ENCODE measurements at places on chromosomes 1 and 21. TPM values are rescaled to one million over a fixed set of nuclear protein-coding genes. Genes with fewer than 3 reads are reported as not detected.

Gene SLC6A9
- 5.1 TPM for total RNA-seq

Gene SYNJ1
- 12.4 TPM for total RNA-seq

Gene FCGR2B
- total RNA-seq, result 0.21 TPM

Gene BRDT
- 0.10 TPM for total RNA-seq

DNA sequence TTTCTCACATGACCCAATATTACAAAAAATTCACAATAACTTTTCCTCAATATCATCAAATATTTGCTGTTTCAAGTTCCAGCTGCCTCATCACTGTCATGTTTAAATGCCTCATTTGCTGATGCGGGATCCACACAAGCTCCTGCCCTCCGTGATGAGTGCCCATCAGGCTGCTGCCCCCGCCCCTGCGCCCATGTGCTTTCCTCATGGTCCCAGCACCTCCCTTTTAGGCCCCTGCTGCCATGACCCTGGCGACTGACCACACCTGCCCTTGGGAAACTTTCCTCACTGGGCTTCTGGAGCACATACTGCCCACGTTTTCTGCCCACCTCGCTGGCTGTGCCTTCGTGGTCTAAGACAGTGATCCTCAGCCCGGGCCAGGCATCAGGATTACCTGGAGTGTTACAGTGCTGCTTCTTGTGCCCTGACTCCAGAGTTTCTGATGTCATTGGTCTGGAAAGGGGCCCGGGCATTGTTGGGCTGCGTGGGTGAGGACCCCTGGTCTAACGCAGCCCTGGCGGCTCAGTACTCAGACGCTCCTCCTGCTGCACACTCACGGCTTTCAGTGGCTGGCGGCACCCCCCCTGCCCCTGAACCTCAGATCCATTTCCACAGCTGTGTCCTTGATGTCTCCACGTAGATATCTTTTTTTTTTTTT, 20.5 kb downstream of the PLEKHM2 start:
- no peak for DNase-seq

GRCh38 chr1:117347907-117348306, 19.3 kb upstream of the MAN1A2 start:
- no peak for DNase-seq

GRCh38 chr1:41533016-41533730, 48.7 kb upstream of the EDN2 start:
- no peak for DNase-seq

DNA sequence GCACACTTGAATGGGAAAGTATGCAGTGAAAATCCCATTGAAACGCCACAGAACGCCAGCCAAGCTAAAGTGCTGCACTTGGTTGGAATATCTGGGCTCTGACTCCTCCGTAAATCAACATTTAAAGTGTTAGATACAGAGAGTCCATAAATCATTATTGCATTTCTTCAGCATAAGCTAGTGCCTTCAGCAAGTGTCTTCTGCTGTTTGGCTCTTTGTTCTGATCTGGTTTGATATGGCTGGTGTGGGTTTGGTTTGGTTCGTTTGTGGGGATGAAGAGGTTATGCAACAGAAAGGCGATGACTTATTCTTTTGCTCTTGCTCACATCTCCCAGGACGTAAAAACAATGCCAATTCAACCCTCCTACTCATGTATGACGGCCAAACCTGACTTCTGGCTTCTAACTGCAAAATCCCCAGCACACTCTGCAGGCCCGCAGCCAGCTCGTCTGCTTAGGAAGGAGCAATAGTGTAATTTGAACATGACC, 121.8 kb upstream of the ERG start:
- DNase-seq, result no peak

GRCh38 chr1:25549273-25550154, 6.1 kb downstream of the LDLRAP1 start:
- peak; percentile 76 for DNase-seq

DNA sequence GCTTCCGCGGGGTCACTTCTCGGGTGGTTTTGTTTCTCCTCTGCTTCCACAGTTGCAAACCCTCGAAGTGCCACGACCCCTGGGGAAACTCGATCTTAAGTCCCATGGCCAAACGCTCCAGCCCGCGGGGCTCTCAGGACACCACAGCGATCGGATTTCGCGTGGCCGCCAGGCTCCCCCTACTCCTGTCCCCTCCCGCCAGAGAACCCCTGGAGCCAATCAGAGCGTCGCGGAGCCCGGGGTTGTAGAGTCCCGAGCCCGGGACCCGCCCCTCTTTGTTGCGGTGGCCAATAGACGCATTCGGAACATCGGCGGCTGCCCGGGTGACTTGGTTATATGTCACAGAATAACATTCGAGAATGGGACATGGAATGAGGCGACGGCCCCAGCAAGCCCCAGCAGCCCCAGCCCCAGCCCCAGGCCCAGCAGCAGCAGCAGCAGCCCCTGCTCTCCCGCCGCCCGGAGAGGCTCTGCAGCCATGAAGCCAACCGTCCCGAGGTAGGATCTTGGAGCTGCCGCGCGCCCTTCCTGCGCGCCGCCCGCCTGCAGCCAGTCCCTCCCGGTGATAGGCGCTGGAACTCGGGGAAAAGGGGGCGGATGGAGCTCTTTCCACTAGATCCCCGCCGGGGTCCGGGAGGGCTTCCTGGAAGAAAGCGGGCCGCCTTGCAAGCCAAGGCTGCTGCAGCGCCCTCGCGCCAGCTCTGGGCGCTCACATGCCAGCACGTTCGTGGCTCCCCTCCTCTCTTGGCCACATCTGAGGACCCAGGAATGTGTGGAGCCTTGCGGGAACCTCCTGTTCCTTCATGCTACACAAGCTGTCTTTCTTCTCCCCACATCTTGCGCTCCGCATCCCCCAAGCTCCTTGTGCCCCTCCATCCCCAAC, at the start of gene VASH2:
VASH2 (plus strand) TSS at position 299 of the 883 bp plus-strand sequence. CDS start 1,002 bp downstream, outside the sequence.
- no peak for DNase-seq

GRCh38 chr21:23374155-23374554, 2233.1 kb downstream of the MRPL39 start:
- no peak for DNase-seq

- DNase-seq, result no peak
Observed at GRCh38 chr1:150558761-150559655, 9.8 kb downstream of the ADAMTSL4 start.

GRCh38 chr1:230868736-230869385, 540 bp upstream of the C1orf198 start:
- DNase-seq, result peak; percentile 76

DNA sequence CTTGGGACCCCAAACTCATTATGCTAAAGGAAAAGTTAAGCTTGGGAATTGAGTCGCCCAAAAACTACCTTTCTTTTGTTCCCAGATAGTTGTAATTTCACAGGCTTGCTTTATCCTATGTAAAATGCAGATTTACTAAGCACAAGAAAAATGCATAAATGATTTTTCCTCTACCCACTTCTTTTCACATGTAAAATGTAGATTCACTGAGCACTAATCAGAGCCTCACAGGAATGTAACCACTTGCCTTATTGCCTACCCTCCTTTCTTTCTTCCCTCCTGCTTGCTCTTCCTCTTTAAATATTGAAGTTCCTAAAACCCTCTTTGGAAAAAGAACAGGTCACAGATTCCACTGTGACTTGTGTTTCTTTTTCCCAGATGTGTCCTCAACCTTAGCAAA, 18.3 kb downstream of the CAPN8 start:
- DNase-seq, result no peak

DNA sequence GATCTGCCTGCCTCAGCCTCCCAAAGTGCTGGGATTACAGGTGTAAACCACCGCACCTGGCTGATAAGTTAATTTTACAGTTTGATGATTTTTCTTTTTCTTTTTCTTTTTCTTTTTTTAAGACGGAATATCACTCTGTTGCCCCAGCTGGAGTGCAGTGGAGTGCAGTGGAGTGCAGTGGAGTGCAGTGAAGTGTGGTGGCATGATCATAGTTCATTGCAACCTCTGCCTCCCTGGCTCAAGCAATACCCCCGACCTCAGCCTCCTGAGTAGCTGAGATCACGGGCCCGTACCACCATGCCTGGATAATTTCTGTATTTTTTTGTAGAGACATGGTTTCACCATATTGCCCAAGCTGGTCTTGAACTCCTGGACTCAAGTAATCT, 84.4 kb upstream of the CXADR start:
- no peak for DNase-seq

DNA sequence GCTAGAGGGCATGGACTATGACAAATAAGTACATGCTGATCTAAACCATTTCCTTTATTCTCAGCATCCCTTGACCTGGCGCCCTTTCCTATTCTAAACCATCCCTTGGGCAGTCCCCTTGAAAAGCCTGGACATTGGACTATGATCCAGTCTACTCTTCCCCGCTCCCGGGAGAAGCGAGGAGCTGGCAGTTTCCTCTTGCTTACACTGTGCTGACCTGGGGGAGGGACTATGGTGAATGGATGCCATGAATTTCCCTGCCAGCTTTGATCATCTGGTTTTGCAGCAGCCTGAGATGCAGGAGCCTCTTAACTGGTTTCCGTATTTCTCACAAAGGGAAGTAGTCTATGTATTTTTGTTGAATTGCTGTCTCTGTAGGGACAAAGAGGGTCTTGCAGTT, 121.7 kb downstream of the KIF26B start:
- no peak for DNase-seq

DNA sequence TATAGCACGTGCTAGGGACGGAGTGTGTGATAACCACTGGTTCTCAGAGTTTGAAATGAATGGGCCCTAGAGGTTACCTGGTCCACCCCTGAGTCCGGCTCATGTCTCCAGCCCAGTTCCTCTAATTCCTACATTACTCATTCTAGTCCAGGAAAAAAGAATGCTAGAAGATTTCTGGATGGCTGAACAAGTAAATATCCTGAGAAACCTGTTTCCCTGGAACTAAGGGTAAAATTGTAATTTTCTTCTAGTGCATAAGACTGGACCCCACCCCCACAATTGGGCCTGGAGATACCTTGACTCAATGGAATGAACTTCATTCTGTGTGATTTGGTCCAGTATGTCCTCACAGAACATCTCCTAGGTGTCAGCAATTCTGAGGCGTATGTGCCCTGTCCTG, 208.4 kb downstream of the TRABD2B start:
- DNase-seq, result no peak

GRCh38 chr1:182484531-182485257, 34.7 kb downstream of the RGSL1 start:
- DNase-seq, result no peak
